ENCODE measurements at places on chromosomes 3 and 15. TPM values are rescaled to one million over a fixed set of nuclear protein-coding genes. Genes with fewer than 3 reads are reported as not detected.

Gene CLRN1
- total RNA-seq, result 3.4 TPM

Gene SLC28A2
- total RNA-seq, result not detected

Gene RASA2
- 16.9 TPM for total RNA-seq

Gene GOLGA8F
- not detected for total RNA-seq

Gene ISL2
- not detected for total RNA-seq

Gene CHL1
- total RNA-seq, result 18.1 TPM

DNA sequence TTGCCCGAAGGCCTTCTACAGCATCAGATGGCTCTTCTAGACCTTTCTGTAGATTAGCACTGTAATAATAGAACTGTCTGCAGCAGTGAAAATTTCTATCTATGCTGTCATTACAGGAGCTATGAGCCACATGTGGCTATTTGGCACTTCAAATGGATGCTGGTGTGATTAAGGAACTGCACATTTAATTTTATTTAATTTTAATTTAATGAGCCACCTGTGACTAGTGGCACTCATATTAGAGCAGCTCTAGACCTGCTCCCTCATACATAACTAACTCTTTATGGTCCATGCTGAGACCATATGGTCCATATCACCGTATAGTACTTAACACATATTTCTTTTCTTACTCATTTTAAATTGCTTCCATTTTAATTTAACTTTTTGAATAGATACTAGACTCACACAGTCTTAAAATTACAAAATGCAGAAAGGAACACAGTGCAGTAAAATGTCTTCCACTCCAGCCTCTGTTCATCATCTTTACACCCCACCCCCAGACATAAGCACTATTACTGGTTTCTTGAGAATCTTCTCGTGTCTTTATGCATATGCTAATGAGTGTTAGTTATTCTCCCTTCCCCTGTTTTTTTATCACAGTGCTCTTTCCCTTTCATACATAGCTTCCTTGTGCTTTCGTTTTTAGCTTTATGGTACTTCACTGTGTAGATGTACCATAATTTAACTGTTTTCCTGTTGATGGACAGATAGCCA lies 9.6 kb downstream of the LSM3 start:
- DNase-seq, result no peak

DNA sequence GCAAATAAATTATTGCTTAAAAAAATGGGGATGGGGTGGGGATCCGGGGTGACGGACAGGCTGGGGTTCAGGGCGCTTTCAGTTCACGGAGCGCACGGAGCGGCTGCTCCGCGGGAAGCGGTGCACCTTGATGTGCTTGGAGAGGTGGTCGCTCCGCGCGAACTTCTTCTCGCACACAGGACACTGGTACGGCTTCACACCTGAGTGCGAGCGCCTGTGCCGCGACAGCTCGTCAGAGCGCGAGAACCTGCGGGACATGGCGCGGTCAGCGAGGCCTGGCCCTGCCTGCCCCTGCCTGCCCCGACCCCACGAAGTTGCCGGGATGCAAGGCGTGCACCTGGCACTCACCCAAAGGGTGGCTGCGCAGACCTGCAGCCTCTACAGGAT lies 13.6 kb downstream of the KLF15 start:
- no peak for DNase-seq

DNA sequence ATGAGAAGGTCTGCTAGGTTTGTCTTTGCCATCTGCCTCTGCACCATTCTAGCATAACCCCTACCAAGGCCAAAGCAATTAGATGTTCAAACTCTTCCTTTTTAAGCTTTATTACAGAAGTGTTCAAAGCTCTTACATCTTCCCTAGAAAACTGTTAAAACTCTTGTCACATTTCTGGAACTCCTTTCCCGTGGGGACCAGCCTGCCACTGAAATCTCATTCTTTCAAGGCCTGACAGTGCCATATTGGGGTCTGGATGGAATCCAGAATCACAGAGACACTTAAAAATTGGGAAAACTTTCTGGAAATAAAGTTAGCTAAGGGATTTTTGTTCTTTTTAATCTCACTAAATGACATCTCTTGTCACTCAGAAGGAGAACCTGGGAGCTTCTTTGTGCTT lies 153.8 kb upstream of the SLCO3A1 start:
- DNase-seq, result no peak

DNA sequence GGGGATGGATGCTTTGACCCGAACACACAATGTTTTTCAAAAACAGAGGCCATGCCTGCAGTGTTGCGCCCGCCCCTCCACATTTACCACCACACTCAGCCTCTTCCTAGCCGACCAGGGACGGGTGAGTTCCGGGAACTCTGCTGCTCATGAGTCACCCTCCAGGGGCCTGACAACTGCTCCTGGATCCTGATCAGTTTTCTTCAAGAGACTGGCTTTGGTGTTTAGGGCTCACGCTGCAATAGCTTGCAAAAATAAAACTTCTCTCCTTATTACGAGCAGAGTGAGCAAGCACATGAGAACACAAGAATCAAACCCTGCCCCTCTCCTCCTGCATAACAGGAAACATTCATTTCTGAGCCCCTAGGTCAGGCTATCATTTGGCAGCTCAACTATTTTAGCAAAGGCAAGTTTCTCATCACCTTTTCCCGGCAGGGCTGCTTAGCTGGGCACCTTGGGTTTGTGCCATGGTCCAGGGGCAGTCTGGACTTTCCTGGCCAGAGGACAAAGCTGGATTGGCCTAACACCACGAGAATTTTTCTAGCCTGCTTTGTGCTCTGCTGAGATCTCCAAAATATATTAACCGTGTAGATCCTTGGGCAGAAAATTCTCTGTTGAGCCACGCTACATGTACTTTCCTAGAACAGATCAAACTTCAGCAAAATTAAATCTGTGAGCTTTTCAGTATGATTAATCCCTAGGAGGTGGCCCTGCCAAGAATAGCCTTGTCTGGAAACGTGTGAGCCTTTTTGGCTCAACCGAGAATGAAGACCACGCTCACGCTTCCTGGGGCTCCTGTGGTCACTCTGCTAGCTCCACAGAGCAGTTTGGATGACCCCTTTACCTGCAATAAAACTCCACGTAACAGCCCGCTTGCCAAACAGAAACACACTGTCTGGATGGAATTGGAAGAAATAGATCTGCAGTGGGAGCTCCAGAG lies 52.7 kb upstream of the SPATA12 start:
- peak; percentile 95 for DNase-seq

DNA sequence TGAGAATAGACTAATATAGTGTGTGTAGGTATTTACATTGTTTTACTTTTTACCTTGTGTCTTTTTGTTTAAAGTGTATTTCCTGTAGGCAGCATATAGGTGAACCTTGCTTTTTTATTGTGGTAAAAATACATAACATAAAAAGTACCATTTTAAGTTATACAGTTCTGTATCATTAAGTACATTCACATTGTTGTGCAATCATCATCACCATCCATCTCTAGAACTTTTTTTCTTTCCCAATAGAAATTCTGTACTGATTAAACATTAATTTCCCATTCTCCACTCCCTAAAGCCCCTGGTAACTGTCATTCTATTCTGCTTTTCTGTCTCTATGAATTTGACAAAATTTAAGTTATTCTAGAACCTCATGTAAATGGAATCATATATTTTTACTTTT lies 48.2 kb upstream of the EIF5A2 start:
- DNase-seq, result no peak

GRCh38 chr3:70754314-70754713 lies 441.9 kb upstream of the MDFIC2 start:
- DNase-seq, result no peak

- DNase-seq, result no peak
Observed at GRCh38 chr15:101449471-101450402, 39.8 kb downstream of the PCSK6 start.

DNA sequence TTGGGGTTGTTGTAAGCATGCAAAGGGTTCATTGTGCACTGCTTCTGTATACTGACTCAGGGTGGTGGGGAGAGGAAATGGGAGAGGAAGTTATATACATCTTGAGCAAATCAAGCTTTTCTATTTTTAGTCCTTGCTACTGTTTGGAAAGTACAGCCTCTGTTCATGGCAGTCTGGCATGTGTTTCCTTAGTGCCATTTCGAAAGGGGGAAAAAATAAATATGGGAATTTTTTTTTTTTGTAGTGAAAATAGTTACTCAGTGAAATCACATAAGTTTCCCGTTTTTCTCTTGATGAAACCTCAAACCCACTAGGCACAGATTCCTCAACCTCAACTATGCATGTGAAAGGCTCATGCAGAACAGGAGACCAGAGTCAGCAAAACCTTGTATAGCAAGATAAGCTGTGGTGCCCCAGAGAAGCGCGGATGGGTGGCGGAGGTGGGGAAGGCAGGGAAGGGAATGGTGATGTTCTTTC lies 353.3 kb downstream of the LPP start:
- peak; percentile 65 for DNase-seq

DNA sequence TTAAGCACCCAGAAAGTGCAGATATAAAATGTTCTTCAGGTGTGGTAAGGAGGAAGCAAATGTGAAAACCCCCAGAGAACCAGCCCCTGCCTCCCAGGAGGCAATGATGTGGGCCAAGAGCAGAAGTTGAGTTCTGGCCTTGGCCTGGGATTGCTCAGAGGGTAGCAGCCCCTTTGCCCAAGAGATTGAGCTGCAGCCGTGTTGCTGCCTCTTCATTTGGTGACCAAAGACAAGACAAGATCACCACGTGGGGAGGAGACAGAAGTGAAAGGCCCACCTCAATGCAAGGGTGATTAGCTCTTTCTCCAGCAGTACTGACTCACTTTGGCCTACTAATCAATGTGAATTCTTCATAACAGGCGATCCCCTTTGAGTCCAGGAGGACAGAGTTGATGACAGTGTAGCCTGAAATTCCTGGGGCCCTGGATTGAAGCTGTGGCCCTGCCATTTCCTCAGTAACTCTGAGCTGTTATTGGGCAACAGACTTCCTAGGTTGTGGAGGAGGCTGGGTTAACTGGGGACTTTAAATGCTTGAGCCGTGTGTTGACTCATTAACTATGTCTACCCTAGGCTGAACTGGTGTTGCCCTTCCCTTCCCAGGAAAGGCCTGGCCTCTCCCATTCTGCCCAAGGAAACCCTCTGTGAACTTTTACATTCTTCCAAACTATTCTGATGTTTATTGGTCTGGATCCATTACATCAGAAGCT lies 86.5 kb downstream of the ST6GAL1 start:
- no peak for DNase-seq

DNA sequence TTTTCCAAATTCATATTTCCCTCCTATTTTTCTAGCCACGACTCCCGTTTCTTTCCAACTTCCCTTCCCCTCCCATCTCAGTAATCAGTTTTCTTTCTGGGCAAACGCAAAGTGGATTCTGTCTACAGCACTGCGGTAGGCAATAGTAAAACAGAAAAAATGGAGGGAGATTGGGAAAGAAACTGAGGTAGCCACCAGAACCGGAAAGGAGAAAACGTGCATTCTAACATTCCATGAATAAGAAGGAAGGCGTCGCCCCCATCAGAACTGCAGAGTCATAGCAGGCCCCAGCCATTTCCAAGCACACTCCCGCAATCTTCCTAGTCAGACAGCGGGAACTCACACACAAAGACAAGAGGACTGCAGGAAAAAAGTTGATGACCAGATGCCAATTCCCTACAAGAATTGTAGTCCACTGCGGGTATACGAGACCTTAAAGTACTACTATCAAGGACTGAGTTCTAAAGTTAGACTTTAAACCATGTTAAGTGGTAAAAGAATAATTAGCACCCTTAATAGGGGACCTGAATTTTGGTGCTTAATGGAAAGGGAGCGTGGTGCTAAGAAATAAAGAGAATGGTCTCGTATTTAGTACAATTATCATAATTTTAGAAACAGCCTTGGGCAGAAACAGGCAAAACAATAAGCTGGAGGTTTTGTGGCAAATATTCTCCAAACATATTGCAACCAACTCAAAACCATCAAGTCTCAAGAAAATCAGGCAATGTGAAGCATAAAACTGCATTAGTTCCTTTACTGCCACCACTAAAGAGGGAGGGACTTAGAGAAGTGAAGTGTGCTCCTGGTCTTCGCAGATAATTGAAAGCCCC lies 1.4 kb downstream of the PFN2 start:
- peak; percentile 84 for DNase-seq

DNA sequence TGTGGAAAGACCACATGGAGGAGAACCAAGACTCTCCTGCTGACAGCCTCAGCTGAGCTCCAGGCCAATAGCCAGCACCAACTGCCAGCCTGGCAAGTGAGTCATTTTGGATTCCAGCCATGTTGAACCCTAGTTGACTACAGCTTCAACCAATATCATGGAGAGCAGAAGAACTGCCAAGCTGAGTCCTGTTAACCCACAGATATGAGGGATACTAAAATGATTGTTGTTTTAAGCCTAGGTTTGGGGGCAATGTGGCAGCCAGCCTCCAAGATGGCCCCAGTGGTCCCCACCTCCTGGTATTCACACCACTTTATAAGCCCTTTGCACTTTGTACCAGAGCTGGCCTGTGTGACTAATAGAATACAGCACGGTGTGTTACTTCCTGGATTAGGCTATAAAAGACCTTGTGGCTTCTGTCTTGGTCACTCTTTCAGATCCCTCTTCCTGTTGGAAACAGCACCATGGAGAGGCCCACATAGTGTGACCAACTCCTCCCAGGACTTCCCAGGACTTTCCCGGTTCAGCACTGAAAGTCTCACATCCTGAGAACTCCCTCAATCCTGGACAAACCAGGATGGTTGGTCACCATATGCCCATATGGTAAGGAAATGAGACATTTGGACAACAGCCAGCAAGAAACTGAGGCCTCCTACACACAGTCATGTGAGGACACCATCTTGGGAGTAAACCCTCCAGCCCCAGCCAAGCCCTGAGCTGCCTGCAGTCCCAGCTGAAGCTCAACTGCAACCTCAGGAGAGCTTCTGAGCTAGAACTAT lies 32.4 kb upstream of the CDV3 start:
- DNase-seq, result no peak

DNA sequence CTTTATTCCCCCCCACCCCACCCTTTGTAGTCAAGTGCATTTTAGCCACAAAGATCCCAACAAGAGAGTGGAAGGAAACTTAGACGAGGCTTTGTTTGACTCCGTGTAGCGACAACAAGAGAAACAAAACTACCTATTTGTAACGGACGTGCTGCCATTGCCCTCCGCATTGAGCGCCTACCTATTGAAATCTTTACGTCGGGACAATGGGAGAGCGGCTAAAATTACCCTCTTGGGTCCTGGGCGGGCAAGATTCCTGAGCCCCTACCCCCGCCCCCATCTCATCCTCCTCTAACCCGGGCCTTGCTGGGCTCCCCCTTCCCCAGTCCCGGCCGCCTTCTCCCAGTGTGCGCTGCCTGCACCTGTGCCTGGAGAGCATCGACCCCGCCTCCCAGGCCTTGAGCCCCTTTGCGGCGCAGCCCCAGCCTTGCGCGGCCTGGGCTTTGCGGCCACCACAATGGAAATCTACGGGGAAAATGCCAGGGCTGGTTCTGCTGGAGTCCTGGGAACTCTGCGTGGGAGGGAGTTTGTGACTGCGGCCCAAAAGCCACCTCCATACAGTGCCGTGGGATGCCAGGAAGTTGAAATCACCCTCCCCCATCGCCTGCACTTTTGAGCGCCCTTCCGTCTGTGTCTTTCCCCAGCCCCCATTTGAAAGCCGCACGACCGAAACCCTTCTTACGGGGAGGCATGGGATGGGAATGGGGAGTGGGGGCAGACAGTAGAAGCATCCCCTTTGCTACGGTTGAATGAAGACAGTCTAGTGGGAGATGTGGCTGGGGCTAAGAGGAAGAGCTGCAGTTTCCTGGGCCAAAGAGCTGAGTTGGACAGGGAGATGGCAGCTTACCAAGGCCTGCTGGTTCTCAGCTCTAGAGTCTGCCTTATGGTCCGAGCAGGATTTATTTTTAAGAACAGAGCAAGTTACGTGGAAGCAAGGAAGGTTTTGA lies 1.1 kb upstream of the SOX2 start:
- no peak for DNase-seq
